Kasumi-1 (cell line): ENCODE measurements at places on chromosomes 3 and 15.

- DNase-seq = no peak
Observed at GRCh38 chr3:6860149-6860953, 564 bp upstream of the GRM7 start.

GRCh38 chr3:126760541-126760940 is 56.5 kb downstream of the CHCHD6 start:
- DNase-seq = no peak

DNA sequence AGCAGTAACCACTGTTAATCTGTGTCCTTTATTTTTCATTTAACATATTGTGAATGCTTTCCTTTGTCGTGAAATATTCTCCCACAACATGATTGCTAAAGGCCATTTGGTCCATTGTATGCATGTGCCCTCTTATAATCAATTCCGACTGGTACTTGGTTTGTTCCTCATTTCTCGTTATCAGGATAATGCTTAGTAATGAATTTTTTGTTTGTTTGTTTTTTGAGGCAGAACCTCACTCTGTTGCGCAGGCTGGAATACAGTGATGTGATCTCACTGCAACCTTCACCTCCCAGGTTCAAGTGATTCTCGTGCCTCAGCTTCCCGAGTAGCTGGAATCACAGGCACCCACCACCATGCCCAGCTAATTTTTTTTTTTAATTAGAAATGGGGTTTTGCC is 22.0 kb downstream of the SPATA12 start:
- DNase-seq = no peak

DNA sequence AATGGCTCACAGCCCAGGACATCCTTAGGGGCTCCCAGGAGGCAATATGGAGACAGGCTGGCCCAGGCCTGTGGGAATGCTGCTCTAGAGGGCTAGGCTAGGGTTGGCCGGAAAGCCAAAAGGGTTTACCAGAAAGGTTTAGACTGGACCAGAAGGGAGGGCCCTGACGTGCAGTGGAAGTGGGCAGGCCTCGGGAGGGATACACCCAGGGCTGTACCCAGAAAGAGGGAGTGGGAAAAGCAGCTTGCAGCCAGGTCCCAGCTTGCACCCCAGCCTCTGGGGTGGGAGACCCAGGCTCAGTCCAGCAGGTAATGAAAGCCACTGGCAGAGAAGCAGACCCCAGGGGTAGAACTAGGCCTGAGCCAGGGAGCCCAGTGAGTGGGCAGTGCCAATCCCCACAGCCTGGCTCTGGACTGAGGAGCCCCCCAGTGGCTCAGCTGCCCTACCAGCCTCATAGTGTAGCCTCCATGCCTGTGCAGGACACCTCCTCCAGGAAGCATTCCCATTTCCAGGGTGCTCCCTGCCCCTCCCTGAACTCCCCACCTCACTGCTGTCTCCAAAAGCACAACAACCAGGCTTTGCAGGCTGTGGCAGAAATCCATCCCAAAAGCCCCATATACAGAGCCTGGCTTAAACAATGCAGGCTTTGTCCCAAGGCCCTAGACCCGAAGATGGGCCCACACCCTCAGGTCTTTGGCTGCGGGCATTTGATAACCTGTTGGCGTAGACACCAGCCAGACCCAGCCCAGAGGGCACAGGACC is 3.5 kb downstream of the GORASP1 start:
- DNase-seq = no peak

DNA sequence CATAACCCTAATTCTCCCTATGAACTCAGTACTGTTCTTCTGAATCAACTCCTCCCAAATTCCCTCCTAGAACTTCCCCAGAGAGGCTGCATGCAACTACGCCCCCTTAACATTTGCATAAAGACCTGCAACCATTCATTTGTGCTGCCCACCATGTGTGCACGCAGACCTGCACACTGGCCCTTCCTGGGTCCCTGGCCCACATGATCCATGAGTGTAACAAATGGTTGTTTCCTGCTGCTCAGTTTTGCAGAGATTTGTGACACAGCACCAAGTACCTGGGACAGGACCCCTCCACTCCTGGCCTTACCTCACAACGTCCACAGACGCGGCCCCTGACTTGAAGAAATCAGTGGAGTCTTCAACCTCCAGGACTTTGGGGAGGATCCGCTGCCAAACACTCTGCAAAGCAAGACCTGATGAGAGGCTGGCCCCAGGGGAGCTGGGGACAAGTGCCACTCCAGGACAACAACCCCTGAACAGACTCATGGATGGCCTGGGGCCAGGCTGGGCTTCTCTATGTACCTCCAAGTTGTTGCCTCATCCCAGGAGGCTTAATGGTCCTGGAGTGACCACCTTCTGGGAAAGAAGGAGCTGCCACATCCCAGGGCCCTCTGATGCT is 33.8 kb downstream of the ALDH1L1 start:
- DNase-seq = no peak

DNA sequence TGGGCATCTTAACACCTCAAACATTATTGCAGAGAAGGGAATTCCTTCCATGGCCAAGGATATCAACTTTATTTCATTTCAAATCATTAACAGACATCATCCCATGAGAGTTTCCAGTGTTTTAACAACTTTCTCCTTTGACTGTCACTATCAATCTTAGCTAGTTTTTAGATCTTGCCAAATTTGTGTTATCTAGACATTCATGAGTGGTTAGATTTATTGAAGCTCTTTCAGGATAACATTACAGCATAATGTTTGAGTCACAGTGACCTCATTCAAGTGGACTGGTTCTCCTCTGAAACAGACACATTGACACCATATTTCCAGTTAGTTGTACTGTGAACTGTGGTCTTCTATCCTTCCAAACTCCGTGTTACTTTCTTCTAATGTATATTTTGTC is 8.6 kb upstream of the TNFAIP8L3 start:
- DNase-seq = no peak

- no peak for DNase-seq
Observed at GRCh38 chr15:31387479-31388118, 61.0 kb downstream of the KLF13 start.

- no peak for DNase-seq
Observed at GRCh38 chr3:169268286-169268776, 395.2 kb downstream of the MECOM start.

- no peak for DNase-seq
Observed at GRCh38 chr3:37148208-37148607, 26.2 kb downstream of the LRRFIP2 start.

GRCh38 chr3:69819282-69819681 is 80.0 kb downstream of the MITF start:
- no peak for DNase-seq

DNA sequence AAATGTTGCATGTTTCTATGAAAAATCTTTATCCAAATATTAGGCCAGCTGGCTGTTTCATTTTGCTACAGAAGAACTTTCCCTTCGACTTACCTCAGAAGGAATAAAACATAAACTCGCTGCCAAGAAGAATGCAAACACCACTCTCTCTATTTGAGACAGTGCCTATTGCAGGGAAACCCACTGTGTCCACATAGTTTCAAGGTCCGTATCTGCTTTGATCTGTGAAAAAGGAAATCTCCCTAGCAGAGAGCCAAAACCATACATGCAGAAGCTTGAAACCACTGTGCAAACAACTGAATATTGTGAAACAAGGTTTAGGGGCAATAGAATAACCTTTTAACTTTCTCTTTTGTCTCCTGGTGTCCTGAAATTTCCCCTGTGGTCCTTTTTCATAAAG is 35.0 kb upstream of the CAPN7 start:
- DNase-seq = no peak

GRCh38 chr3:132405188-132405587 is 12.1 kb upstream of the DNAJC13 start:
- no peak for DNase-seq

- DNase-seq = no peak
Observed at GRCh38 chr3:25385807-25386460, 42.1 kb upstream of the RARB start.

GRCh38 chr3:161503271-161503670 is 6.7 kb downstream of the OTOL1 start:
- peak; percentile 40 for DNase-seq

- no peak for DNase-seq
Observed at GRCh38 chr15:74748322-74748946, at the start of gene CYP1A2. Gene CYP1A2 (plus strand): TSS chr15:74748845. CDS start chr15:74749739, 894 bp downstream.

DNA sequence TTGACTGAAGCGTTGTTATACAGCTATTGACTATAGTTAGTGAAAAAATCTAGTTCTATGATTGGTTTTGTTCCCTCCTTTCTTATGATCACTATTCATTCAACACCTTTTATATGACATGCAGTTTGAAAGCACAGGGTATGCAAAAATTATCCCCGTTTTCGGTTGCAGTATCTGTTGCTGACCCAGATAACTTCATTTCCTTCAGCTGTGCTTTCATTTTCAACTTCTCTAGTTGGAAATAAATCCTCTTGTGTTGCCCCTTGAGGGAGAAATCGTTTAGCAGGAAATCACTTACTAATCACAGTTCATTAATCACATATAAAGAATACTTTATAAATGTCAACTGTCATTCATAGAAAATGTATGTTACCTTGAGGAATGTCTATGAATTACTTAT is 55.1 kb downstream of the MBNL1 start:
- DNase-seq = no peak

GRCh38 chr3:152192050-152192449 is 76.7 kb upstream of the MBNL1 start:
- no peak for DNase-seq

DNA sequence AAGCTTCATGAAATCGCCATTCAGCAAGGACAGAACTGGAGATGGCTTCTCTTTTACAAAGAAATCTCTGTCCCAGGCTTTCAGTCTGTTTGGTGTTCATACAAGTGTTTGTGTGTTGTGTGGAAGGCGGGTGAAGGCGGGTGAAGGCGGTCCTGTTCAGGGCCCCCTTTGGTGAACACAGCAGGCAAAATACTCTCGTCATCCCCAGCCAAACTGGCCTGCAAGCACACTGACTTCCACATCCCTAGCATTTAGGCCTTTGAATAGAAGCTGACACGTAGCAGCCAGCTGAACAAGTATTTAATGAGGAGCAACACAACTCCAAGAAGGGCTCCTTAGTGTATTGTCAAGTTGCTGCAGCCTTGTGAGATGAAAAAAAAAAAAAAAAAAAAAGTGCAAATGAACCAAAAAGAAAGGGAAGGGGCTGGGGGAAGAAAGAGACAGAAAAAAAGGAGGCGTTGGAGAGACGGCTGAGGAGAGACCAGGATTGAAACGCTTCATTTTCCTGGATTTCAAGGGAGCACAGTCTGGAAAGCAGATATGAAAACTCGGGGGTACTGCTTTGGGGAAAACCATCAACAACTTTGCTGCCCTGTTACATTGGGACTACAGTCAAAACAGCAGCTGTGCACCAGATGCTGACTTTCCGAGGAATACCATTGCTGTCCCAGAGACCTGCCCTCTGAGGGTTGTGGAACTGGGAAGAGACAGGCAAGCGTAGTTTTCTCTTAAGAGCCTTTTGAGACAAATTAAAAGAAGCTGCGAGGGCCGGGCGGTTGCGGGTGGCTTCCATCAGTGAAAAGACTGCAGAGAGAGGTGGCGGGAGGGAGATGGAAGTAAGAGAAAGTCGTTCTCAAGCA is 74.6 kb downstream of the TGFBR2 start:
- DNase-seq = no peak

DNA sequence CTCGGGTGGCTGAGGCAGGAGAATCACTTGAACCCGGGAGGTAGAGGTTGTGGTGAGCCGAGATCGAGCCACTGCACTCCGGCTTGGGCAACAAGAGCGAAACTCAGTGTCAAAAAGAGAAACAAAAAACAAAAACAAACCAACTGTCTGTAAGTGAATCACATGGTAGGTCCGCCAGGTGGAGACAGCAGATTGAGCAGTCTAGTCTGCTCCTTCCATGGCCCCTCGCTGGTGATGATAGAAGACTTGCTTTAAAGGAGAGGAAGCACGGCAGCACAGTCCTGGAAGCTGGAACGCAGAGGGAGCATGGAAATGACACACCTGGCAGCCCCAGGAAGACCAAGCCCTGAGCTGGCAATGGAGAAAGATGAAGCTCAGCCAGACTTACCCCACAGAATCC is 31.4 kb upstream of the MGLL start:
- DNase-seq = no peak

DNA sequence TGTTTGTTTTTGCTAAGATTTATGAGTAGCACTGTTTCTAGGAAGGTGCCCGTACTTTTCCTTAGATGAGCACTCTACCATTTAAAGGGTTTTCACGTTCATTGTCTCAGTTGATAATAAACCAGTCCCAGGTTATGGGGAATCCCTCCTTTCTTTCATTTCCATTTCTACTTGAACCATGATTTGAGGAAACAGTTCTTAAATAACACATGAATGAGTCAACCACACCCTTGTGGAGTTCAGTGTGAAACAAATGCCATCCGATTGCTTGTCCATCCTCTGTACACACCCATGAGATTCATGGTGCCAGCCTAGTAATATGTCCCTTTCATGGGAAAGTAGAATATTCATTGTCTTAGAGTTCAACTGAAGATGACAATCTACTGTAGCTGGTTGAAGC is 23.1 kb downstream of the CMTM8 start:
- DNase-seq = no peak
